Stimulated activated CD8-positive, alpha-beta memory T cell treated with anti-CD3 and anti-CD28 coated beads, Interleukin-7, amount 100 ng/mL, for 1 hour (primary cell): ENCODE measurements at places on chromosomes 3 and 15.

GRCh38 chr3:123640740-123641462 is 56.0 kb upstream of the HACD2 start:
- no peak for DNase-seq

DNA sequence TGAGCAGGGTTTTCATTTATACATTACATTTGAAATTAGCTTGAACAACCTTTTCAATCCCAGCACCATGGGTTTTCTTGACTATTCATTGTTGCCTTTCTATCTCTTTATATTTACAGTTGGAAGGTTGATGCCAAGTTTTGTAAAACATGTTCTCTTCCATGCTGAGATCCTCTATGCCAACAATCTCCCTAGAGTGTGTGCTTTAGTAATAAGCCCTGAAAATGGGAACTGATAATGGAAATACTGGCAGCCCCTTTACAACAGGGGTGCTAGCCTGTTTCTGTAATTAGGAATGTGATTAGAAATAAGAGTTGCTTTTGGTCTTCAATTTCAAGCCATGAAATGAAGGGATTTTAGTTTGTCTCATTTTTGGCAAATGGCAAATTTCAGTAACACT is 239.9 kb upstream of the NAALADL2 start:
- no peak for DNase-seq

- DNase-seq = no peak
Measured at GRCh38 chr3:63151897-63152296, 126.2 kb upstream of the SYNPR start.

DNA sequence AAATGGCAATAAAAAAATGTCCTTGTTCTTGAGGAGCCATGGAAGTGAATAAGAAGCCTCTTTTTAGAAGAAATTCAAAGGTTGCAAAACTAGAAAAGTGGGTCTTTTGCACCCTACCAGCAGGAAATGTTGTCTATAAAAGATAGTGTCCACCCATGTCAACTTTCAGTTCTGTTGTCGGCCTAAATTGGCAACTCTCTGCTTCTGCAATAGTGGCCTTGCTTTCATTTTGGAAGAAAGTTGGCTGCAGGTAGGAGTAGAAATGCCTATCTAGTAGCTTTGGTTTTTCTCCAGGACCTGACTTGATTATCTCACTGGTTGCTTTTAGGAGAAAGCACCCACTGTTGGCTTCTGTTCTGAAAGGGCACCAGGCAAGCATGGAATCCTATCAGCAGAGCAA is 85.4 kb downstream of the TMEM108 start:
- no peak for DNase-seq

DNA sequence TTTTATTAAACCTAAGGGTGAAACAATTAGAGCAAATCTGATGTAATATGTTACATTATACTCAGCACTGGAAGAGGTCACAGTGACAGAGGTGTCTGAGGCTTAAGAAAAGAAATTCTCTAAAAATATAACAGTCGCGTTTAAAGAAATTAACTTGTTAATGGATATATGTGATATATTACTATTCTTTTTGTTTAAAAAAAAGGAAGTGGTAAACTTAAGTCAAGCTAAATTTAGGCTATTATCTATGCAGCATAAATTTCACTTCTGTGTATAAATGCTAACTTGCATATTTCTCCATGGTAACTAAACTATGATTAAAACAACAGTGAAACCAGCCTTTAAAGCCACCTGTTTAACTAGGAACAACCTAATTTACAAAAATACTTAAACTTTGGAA is 191.3 kb downstream of the FOXP1 start:
- no peak for DNase-seq

DNA sequence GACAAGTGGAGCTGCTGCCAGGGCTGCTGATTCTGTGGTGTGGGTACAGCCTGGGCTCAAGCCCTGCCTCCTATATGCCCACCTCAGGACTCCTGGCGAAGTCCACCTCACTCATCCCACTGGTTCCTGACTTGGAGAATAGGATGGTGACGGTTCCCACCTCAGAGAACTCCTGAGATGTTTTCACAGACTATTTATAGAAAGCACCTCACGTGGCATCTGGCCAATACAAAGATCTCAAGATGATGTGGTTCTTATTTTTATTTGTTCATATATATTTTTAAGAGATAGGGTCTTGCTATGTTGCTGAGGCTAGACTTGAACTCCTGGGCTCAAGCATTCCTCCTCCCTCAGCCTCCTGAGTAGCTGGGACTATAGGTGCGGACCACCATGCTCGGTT is 236.9 kb upstream of the BHLHE40 start:
- DNase-seq = no peak

DNA sequence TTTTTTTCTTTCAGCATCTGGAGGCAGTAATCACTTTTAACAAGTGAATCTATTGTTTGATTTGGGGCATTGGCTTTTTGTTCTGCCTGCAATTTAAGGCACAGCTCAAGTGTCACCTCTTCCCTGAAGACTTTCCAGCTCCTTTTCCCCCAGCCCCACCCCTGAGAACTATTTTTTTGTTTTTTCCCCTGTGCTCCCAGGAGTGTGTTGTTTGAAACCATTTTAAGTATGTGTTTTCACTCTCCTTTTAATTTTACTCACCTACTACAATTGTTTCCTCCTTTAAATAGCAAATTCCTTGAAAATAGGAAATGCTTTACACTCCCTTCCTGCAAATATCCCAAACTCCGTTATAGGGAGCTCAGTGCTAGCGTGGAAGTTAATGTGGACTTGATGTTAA is 286.7 kb upstream of the PROK2 start:
- DNase-seq = no peak

- DNase-seq = no peak
Measured at GRCh38 chr3:40899286-40899712, 300.0 kb upstream of the CTNNB1 start.

GRCh38 chr3:3783210-3783609 is 16.0 kb upstream of the LRRN1 start:
- DNase-seq = no peak

- no peak for DNase-seq
Measured at GRCh38 chr3:183449791-183450190, 21.4 kb upstream of the MCF2L2 start.

DNA sequence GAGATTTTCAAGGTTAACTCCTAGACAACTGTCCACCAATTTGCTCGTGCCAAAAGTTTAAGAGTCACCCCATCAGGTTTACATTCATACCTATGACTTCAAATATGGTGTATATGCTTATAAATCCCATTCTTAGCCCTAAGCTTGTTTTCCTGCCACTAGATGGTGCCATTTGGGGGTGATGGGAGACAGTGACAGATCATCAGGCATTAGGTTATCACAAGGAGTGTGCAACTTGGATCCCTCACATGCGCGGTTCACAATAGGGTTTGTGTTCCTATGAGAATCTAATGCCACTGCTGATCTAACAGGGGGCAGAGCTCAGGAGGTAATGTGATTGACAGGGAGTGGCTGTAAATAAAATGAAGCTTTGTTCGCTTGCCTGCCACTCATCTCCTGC is 182.7 kb downstream of the CNTN6 start:
- no peak for DNase-seq

DNA sequence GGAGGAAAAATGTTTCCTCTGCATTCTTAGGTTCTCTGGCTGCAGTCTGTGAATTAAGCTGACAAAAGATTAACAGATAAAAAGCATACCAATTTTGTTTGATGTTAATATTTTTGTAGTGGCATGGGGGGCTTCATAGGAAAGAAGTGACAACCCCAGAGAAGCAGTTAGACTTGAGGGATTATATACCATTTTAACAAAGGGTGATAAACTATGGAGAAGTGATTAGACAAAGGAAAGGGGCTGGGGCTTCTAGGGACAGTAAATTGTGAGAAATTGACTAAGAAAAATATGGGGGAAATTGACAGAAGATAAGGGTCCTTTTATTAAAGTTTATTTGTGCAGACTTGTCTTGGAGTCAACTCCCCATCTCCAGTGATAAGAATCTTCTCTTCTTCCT is 55.7 kb upstream of the NR2E3 start:
- DNase-seq = no peak
